ENCODE measurements at places on chromosomes 7 and 10. TPM values are rescaled to one million over a fixed set of nuclear protein-coding genes. Genes with fewer than 3 reads are reported as not detected.
A peak's percentile ranks its signal among the peaks of the same experiment; 100 is the strongest.

DNA sequence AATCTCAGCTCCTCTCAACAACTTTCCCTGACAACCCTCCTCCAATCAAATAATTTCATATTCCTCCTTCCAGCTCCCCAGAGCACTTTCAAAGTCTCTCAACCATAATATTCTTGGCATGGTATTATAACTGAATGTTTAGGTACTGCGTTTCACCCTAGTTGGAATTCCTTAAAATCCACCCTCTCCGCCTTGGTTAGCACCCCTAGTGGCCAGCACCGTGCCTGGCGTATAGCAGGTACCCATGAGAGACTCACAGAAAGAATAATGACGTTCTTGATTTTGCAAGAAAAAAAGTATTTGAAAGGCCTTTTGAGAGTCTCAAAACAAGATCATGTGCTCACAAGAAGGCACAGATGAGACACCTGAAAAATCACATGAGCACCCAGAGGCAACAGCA is 50.9 kb downstream of the GLI3 start:
- no peaks in the 10 kb centered on the region for H3K27me3 ChIP-seq
- no peak overlapping the region for H3K27ac ChIP-seq
- no peaks in the 10 kb centered on the region for H3K36me3 ChIP-seq
- no peak for DNase-seq
- peaks cover 14% of the 10 kb centered on the region for H3K4me1 ChIP-seq

GRCh38 chr10:1475771-1476454 is 261.4 kb downstream of the ADARB2 start:
- no peaks in the 10 kb centered on the region for H3K4me1 ChIP-seq
- no peak for DNase-seq
- H3K27ac ChIP-seq: no peak overlapping the region
- no peaks in the 10 kb centered on the region for H3K27me3 ChIP-seq

Gene ITIH5
- total RNA-seq: not detected

- H3K36me3 ChIP-seq: peaks cover 15% of the 10 kb centered on the region
- H3K27me3 ChIP-seq: no peaks in the 10 kb centered on the region
- DNase-seq: peak; percentile 9
- no peak overlapping the region for H3K27ac ChIP-seq
- no peak overlapping the region for H3K4me3 ChIP-seq
Measured at GRCh38 chr7:27527348-27527714, 135.4 kb downstream of the HIBADH start.

GRCh38 chr10:132100091-132100481 is 34.3 kb downstream of the JAKMIP3 start:
- H3K4me3 ChIP-seq: no peak overlapping the region
- H3K4me1 ChIP-seq: no peaks in the 10 kb centered on the region
- H3K36me3 ChIP-seq: no peaks in the 10 kb centered on the region
- DNase-seq: no peak
- H3K27ac ChIP-seq: no peak overlapping the region

DNA sequence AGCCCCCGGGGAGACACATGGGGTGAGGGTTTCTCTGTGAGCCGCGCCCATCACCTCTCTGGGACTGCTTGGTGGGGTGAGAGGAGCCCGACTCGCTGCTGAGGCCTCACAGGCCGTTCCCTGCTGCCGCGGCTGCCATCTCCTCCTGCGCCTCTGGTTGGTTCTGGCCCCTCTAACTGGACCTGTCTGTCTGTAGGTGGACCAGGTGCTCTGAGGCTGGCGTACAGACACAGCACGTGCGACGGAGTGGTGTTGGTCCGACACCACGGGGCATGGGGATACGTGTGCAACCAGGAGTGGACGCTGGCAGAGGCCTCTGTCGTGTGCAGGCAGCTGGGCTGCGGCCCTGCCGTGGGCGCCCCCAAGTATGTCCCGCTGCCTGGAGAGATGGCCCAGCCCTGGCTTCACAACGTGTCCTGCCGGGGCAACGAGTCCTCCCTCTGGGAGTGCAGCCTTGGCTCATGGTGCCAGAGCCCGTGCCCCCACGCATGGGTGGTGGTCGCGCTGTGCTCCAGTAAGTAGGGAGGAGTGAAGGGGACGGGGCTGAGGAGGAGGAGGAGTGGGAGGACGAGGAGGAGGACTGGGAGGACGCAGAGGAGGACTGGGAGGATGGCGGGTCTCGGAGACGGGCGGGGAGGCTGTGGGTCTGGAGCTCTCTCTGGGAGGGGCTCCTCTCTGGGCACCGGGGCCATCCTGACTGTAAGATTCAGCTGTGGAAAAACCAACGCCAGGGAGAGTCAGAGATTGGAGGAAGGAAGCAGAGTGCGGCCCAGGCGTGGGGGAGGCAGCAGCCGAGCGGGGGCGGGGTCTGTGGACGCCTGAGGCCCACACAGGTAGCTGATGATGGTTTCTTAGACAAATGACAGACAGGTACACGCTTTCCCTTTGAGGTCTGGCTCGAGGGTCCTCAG is 2.6 kb downstream of the SCART1 start:
- DNase-seq: no peak
- H3K4me3 ChIP-seq: no peak overlapping the region
- no peaks in the 10 kb centered on the region for H3K36me3 ChIP-seq
- no peaks in the 10 kb centered on the region for H3K4me1 ChIP-seq
- no peaks in the 10 kb centered on the region for H3K27me3 ChIP-seq

Gene ITGA8
- not detected for total RNA-seq

Gene LIPN
- not detected for total RNA-seq

Gene NEUROG3
- total RNA-seq: not detected

Gene SMO
- total RNA-seq: 16.3 TPM

GRCh38 chr10:99711129-99711719 is 20.7 kb downstream of the COX15 start:
- peak overlapping the region; percentile 72 for H3K27ac ChIP-seq
- no peaks in the 10 kb centered on the region for H3K27me3 ChIP-seq
- DNase-seq: peak; percentile 87
- H3K4me1 ChIP-seq: peaks cover 33% of the 10 kb centered on the region

DNA sequence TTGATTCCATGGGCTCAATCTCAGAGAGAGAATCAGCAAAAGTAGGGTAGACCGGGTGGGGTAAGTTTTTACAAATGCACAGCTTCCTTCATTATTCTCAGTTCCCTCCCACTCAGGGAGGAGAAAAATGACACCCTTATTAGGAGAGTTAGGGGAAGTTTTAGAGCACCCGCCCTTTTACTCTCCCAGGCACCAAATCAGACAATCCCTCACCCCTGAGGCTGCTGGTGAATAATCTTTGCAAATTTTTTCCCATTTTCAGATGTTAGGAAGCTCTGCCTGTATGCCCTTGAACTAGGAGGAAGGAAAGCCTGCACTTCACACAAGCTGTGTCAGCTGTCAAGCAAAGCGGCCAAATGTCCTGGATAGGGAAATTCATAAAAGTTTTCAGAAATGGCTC is 834.9 kb downstream of the GRID1 start:
- H3K27ac ChIP-seq: no peak overlapping the region
- H3K27me3 ChIP-seq: no peaks in the 10 kb centered on the region
- no peaks in the 10 kb centered on the region for H3K4me1 ChIP-seq
- H3K4me3 ChIP-seq: no peak overlapping the region
- no peaks in the 10 kb centered on the region for H3K36me3 ChIP-seq

GRCh38 chr7:78296644-78297371 is 498.2 kb downstream of the PHTF2 start:
- H3K27ac ChIP-seq: no peak overlapping the region
- DNase-seq: no peak
- no peaks in the 10 kb centered on the region for H3K27me3 ChIP-seq
- H3K4me3 ChIP-seq: no peak overlapping the region
- H3K4me1 ChIP-seq: peaks cover 41% of the 10 kb centered on the region

GRCh38 chr10:35607475-35608327 is 2.6 kb downstream of the GJD4 start:
- peak overlapping the region; percentile 71 for H3K4me3 ChIP-seq
- peaks cover 7% of the 10 kb centered on the region for H3K4me1 ChIP-seq
- peak; percentile 54 for DNase-seq
- no peaks in the 10 kb centered on the region for H3K27me3 ChIP-seq
- H3K36me3 ChIP-seq: no peaks in the 10 kb centered on the region

DNA sequence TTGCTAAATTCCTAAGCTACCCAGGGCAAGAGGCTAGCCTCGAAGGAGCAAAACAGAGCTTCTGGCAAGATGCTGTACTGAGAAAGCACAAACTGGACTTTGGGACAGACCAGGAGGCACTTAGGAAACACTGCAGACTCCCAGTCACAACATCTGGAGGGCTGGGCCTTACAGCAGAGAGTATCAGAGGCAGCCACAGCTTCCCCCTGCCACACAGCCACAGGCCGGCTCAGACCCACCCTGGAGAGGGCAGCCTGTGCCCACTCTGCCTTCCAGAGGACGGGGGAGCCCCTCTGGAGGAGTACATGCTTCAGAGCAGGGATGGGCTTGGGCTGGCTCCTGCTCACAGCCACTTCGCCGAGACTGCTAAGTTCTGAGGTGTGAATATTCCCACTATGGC is 17.4 kb downstream of the ESYT2 start:
- peaks cover 11% of the 10 kb centered on the region for H3K36me3 ChIP-seq
- no peak overlapping the region for H3K4me3 ChIP-seq
- no peaks in the 10 kb centered on the region for H3K27me3 ChIP-seq
- peaks cover 28% of the 10 kb centered on the region for H3K4me1 ChIP-seq

GRCh38 chr10:124367414-124367813 is 51.3 kb downstream of the OAT start:
- no peaks in the 10 kb centered on the region for H3K4me1 ChIP-seq
- H3K27me3 ChIP-seq: peaks cover 16% of the 10 kb centered on the region
- DNase-seq: no peak

- no peaks in the 10 kb centered on the region for H3K36me3 ChIP-seq
- no peaks in the 10 kb centered on the region for H3K27me3 ChIP-seq
- H3K4me3 ChIP-seq: no peak overlapping the region
- DNase-seq: no peak
- H3K27ac ChIP-seq: no peak overlapping the region
- H3K4me1 ChIP-seq: no peaks in the 10 kb centered on the region
Measured at GRCh38 chr7:158494162-158494586, 93.4 kb downstream of the PTPRN2 start.

DNA sequence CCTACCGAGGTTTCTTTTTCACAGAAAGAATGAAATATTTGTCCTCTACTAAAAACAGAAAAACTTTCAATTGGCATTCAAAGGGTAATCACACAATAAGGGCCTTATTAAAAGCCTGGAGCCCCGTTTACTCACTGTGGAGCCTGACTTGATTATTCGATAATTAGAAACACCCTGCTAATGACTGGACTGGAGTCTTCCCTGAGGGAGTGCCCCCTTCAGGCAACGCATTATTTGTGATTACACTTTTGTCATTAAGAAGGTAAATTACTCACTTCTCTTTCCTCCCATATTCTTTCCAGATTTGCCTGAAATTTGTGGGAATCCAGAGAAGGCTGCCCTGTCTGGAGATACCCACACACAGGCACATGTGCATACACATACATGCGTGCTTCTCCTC is 444.2 kb upstream of the NPVF start:
- no peaks in the 10 kb centered on the region for H3K36me3 ChIP-seq
- DNase-seq: no peak
- H3K4me3 ChIP-seq: no peak overlapping the region
- no peak overlapping the region for H3K27ac ChIP-seq
- no peaks in the 10 kb centered on the region for H3K27me3 ChIP-seq

GRCh38 chr10:50552771-50553535 is 70.8 kb downstream of the SGMS1 start:
- no peak overlapping the region for H3K4me3 ChIP-seq
- H3K27ac ChIP-seq: peak overlapping the region; percentile 37
- H3K36me3 ChIP-seq: no peaks in the 10 kb centered on the region
- H3K27me3 ChIP-seq: no peaks in the 10 kb centered on the region

GRCh38 chr10:19595212-19595845 is 220.9 kb upstream of the PLXDC2 start:
- H3K27ac ChIP-seq: no peak overlapping the region
- no peaks in the 10 kb centered on the region for H3K27me3 ChIP-seq
- H3K36me3 ChIP-seq: no peaks in the 10 kb centered on the region
- H3K4me3 ChIP-seq: no peak overlapping the region
- no peaks in the 10 kb centered on the region for H3K4me1 ChIP-seq

All from GM23248 (cell line).